CD4-positive, alpha-beta T cell treated with Interleukin-1 beta for 1 hour (primary cell): ENCODE measurements at places on chromosomes 2 and 18.

- DNase-seq, result no peak
These were observed 638.1 kb downstream of the ERBB4 start for GRCh38 chr2:211900518-211900917.

- DNase-seq, result no peak
These were observed 10.4 kb downstream of the PAIP2B start for GRCh38 chr2:71216501-71216900.

GRCh38 chr2:138620431-138620830 lies 118.9 kb downstream of the SPOPL start:
- no peak for DNase-seq

DNA sequence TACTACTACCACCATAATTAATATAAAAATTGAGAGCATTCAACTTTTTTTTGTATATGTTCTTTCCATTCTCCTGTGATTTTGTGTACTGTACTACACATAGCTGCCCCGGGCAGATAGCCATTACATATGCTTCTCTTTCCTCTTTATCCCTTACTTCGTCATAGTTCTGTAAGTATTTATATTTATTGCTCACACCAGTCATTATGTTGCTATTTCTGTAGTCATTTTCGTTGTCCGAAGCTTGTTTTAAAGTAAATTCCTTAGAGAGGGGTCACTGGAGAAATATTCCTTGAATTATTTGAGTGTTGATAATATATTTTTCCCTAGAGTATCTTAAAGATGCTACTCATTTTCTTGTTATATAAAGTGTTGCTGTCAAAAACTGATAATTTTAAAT lies 144.0 kb downstream of the CLIP4 start:
- no peak for DNase-seq
